ENCODE measurements at places on chromosomes 6 and 20. TPM values are rescaled to one million over a fixed set of nuclear protein-coding genes. Genes with fewer than 3 reads are reported as not detected.
A peak's percentile ranks its signal among the peaks of the same experiment; 100 is the strongest.

The SNAP25 gene
- total RNA-seq = 0.64 TPM

The GMPR gene
- total RNA-seq = 37.5 TPM

The SLC26A8 gene
- total RNA-seq = not detected

The RNF182 gene
- total RNA-seq = 8.1 TPM

The KCNQ2 gene
- not detected for total RNA-seq

The CHRNA4 gene
- not detected for total RNA-seq

The WFDC5 gene
- total RNA-seq = not detected

The SYNDIG1 gene
- total RNA-seq = not detected

DNA sequence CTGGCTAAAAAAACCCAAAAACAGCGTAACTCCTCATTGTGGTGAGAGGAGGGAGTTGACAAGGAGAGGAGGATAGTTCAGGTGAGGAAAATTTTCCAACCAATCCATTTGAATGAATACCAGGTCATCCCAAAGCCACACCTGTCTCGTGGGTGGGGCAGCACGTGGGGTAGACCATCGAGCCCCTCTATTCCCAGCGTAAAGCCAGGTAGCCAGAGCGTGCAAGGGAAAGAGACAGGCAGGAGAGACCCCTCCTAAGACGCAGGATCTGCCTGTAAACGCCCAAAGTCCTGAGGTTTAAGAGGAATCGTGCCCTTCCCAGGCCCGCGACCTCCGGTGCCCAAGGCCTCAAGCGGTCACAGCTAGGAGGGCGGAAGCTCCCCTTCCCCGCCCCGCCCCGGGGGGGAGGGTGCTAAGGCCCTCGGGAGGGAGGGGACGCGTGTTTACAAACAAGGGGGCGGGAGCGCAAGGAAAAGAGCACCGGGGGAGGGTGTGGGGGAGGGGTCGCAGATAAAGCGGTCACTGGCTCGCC, 712 bp downstream of the RXRB start:
- peak; percentile 73 for DNase-seq

DNA sequence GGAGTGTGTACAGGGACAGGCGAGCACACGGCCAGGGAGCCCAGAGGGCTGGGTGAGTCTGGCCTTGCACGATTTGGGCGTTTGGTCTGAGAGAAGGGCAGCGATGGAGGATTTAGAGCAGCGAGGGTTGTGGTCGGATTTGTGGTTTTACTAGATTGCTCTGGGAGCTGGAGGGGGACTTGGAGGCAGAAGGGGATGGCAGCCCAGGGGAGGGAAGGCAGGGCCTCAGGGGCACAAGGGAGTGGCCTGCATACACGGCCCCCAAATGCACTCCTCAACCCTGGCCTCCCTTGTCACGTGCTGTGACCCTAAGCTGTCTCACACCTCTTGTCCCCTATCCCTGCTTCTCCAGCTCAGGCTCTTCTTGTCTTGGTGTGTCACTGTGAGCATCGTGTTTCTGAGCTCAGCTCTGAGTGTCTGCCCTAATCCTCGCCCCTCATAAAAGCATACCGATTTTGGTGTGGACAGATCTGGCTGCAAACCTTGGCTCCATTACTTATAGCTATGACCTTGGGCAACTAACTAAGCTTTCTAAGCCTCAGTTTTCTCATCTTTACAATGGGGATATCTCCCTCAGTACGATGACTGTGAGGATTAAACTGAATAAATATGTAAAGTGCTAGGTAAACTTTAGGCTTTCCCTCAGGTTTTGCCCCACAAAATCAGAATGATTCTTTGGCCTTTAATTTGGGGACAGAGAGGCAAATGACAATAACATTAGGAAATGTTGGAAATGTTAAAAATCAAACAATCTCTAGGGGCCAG, 120.1 kb upstream of the ARMC2 start:
- peak; percentile 35 for DNase-seq

DNA sequence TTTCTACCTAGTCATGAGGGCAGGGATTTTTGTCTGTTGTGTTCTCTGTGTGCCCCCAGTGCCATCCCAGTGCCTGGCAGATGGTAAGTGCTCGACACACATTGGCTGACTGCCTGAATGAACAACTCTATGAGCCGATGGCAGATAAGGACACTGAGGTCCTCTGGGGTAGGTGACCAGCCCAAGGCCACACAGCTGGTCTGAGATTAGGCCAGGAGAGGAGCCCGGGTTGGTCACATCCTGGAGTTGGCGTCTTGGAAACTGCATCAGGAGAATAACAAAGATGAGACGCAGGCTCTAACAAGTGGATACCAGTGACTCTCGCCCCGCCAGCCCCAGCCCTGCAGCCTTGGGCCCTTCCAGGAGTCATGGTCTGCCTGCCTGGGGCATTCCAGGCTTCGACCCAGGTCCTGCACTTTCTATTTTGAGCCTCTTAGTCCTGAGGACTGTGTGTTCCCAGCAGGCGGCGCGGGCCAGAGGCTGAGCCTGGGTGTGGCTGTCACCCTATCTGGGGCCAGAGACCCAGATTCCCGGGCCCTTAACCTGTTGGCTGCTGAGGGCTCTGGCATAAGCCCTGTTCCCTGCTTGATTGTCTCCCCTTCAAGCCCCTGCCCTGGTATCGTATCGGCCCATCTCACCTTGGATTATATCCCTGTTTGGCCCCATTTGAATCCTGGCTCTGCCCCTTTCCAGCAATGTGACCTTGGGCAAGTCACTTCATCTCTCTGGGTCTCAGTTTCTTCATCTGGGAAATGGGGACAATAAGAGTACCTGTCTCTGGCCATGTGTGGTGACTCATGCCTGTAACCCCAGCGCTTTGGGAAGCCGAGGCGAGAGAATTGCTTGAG, 88.3 kb downstream of the CEBPB start:
- DNase-seq = peak; percentile 80

GRCh38 chr6:11536795-11537194, 754 bp upstream of the TMEM170B start:
- DNase-seq = no peak

- DNase-seq = no peak
Observed at GRCh38 chr6:137165375-137166246, 7.8 kb downstream of the IL22RA2 start.

DNA sequence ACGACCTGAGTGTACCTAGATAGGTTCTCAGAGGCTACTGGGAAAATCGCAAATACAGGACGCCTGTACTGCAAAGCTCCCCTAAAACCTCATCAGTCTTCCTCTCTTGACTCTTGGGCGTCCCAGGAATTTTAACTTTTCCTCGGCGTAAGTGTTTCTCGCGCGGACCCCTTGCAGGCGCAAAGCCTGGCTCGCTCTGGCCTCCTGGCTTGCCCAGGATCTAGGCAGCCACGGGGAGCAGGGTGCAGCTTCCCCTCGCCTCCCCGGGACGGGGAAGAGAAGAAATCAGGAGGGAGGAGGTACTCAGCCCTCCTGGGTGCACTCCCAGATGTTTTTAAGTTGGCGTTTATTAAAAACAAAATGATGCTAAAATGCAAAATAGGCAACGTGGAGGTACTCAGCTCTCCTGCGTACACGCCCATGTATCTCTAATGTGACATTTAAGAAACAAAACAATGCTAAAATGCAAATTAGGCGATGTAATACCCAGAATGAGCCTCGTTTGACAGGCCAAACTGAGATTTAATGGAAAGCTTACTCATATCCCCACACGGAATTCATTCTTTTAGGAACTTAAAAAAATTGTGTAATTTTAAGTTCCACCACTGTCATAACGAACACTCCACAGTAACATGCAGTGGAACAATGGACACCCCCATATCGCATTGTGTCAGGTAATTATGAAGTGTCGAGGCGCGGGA, 1.6 kb upstream of the SOBP start:
- no peak for DNase-seq

- no peak for DNase-seq
Observed at GRCh38 chr6:138576313-138576712, 77.0 kb upstream of the NHSL1 start.

- DNase-seq = no peak
Observed at GRCh38 chr6:152680879-152681517, 16.7 kb upstream of the MYCT1 start.

DNA sequence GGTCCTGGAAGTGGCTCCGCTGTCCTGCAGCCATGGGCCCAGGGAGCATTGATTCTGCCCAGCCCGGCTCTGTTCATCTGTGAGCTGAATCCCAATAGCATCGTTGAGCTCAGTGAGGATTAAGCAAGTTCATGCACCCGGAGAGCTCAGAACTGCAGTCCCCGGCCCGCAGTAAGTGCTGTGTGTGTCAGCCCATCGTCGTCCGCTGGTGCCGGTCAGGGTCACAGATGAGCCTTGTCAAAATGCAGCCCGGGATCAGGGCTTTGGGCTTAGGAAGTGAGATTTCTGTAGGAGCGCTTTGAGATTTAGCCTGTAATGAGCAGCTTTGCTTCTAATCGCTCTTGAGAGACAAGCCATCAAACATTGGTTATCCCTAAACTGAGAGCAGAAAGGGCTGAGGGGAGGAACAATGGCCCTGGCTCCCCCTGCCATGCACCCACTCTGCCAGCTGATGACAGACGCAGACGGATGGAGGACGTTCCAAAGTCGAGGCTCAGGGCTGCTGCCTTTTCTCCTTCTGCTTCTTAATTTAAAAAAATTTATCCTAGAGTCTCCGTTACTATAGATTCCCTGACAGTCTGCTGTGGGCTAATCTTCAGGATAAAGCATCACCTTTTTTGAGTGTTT, 25.6 kb upstream of the SULF2 start:
- DNase-seq = no peak

GRCh38 chr20:8658103-8658502, 410.8 kb upstream of the PLCB4 start:
- no peak for DNase-seq

GRCh38 chr6:167111597-167111996, 11.3 kb upstream of the CCR6 start:
- no peak for DNase-seq
